Activated CD8-positive, alpha-beta memory T cell treated with anti-CD3 and anti-CD28 coated beads for 1 hour (primary cell): ENCODE measurements at places on chromosomes 12 and 14.

- no peak for DNase-seq
Measured at GRCh38 chr12:104626069-104626837, 169.5 kb downstream of the CHST11 start.

DNA sequence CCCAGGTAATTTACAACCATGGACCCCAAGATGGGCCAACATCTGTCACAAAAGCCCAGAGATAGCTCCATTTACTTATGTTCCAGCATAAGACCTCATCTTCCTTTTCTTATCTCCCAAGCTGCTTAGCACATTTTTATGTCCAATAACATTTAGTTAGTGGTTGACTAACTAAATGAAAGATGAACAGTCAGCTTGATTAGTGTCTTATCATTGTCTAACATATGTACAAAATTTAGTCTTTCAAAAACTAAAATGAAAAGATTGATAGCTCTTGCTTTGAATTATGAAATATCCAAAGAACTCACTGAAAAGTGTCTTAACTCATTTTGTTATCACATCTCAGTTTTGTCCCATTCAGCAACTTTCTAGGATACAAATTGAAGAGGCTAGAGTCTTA is 163.1 kb upstream of the EGLN3 start:
- DNase-seq: no peak

GRCh38 chr14:90671382-90672234 is 144.6 kb downstream of the TTC7B start:
- DNase-seq: no peak

- no peak for DNase-seq
Measured at GRCh38 chr14:59349258-59349701, 115.9 kb downstream of the GPR135 start.

- DNase-seq: no peak
Measured at GRCh38 chr12:127558361-127558760, 708.6 kb upstream of the TMEM132C start.

- no peak for DNase-seq
Measured at GRCh38 chr14:103765526-103765925, 49.9 kb downstream of the ZFYVE21 start.

DNA sequence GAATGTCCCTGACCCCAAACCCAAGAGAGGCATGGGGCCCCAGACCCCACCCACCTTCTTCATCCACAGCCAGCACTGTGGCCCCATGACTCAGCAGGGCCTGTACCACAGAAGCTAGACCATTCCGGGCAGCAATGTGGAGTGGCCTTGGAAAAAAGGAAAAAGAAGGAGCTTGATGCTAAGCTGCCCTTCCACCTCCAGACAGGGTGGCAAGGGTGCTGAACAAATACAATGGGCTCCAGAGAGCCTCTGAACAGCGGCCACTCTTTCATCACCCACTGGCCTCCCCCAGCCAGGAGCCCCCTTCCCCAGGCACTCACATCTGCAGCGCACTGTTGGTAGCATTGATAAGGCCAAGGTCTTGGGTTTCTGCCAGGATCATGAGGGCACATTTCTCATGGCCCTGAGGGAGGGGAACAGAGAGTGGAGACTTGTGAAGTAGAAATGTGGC is 13.9 kb downstream of the SLC39A5 start:
- DNase-seq: no peak

- no peak for DNase-seq
Measured at GRCh38 chr14:23827100-23827892, 126.3 kb upstream of the DHRS4 start.

- DNase-seq: no peak
Measured at GRCh38 chr12:7948589-7949260, 12.7 kb upstream of the SLC2A3 start.

- DNase-seq: no peak
Measured at GRCh38 chr12:3107071-3107583, 29.9 kb downstream of the TSPAN9 start.

DNA sequence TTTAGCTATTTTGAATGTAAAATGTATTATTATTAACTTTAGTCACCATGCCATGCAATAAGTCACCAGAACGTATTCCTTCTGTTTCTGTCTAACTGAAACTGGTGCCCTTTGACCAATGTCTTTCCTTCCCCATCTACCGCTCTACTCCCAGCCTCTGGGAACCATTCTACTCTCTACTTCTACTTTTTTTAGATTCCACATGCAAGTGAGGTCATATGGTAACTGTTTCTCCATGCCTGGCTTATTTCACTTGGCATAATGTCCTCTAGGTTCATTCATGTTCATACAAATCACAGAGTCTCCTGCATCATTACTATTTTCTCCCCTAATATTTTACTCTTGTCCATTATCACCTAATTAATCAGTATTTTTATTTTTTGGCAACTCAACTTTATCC is 160.1 kb downstream of the TMX1 start:
- DNase-seq: no peak

DNA sequence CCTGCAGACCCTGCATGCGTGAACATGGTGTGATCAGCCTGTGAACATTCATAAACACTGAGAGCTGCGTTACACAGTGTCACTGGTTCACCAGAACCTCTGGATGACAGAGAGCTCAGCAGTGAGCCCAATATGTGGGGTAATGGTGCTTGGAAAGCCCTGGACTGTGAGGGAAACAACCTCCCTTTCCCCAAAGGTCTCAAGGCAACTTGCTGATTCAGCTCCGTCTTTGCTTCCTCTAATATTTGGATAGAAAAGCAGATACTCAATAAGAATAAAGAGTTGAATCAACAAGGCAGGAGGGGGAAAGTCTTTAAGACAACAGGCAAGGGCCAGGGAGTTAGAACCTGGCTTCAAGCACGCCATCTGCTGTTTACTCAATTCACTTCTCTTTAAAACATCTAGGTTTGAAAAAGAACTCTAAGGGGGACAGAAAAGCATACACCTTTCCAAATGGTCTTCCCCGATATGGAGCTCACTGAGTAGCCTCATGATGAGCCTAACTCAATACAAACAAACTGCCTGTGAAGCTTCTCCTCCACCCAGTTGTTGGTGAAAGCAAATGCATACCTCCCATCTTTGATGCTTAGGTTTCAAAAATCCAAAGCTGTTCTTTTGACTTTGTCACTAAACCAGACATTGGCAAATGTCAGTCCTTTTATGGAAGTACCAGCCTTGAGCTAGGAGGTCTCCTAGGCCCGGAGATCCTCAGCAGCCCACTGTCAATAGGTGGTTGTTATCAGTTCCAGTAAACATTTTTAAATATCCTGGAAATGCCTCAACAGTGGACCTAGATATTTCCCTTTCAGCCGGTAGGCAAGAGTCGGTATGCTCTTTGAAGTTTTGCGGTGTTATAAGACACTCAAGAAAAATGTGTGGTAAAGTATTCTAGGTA is 76.1 kb downstream of the SAMD4A start:
- no peak for DNase-seq

- DNase-seq: no peak
Measured at GRCh38 chr12:53513712-53514410, 6.6 kb upstream of the NPFF start.

GRCh38 chr12:129901254-129901653 is 2.6 kb downstream of the TMEM132D start:
- no peak for DNase-seq

DNA sequence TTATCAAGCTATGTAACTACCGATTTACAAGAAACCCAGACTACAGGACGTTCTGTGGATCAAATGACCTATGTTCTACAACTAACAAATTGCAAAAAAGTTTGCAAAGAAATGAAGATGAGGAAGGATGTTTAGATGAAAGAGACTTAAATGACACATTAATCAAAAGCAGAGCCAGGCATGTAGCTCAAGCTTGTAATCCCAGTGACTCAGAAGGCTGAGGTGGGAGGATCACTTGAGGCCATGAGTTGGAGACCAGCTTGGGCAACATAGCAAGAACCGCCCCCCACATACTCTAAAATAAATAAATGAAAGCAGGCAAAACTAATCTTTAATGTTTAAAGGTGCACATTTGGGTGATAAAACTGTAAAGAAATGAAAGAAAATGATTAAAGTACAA is 331.9 kb downstream of the BTG1 start:
- no peak for DNase-seq

GRCh38 chr14:94127330-94127729 is 2.1 kb downstream of the IFI27L2 start:
- no peak for DNase-seq

DNA sequence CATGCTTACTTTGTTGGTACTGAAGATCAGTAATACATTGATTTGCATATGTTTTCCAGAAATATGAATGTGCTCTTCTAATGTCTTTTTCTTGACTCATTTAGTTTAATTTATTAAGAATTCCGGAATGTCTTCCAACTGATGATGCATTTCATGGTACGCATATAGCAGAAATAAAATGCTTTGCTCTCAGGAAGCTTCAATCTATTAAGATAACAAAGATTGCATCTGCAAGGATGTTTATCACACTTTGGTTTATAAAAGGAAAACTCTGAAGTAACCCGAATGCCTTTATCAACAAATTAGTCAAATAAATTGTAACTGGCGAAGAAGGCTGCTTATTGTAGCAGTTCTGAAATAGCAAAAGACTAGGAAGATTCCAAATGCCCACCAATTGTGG is 166.4 kb upstream of the LMNTD1 start:
- no peak for DNase-seq

- DNase-seq: no peak
Measured at GRCh38 chr14:29518335-29518734, 409.3 kb downstream of the PRKD1 start.

GRCh38 chr14:34867199-34867598 is 8.0 kb downstream of the BAZ1A start:
- no peak for DNase-seq

DNA sequence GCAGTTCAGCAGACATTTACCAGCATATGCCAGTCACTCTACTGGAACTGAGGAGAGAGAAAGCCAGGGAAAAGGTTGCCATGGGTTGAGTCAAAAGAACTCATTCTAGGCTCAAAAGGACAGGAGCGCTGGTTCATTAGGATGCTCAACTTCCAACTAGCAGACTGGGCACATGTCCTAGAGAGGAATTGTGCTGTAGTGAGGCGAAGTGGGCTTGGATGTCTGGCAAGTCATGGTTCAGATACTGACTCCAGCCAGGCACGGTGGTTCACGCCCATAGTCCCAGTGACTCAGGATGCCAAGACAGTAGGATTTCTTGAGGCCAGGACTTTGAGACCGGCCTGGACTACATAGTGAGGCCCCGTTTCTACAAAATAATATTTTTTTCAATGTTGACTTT is 281.5 kb downstream of the CACNA1C start:
- DNase-seq: no peak

- no peak for DNase-seq
Measured at GRCh38 chr12:51809193-51809592, 39.3 kb downstream of the FIGNL2 start.

GRCh38 chr12:96164951-96165811 is 29.0 kb upstream of the ELK3 start:
- no peak for DNase-seq

GRCh38 chr12:61137677-61138414 is 1122.4 kb upstream of the USP15 start:
- no peak for DNase-seq

- DNase-seq: no peak
Measured at GRCh38 chr12:47419497-47419896, 286.3 kb downstream of the RPAP3 start.

- no peak for DNase-seq
Measured at GRCh38 chr12:112130441-112130998, 5.2 kb downstream of the TRAFD1 start.

- no peak for DNase-seq
Measured at GRCh38 chr12:52041695-52042123, 9.5 kb upstream of the NR4A1 start.

DNA sequence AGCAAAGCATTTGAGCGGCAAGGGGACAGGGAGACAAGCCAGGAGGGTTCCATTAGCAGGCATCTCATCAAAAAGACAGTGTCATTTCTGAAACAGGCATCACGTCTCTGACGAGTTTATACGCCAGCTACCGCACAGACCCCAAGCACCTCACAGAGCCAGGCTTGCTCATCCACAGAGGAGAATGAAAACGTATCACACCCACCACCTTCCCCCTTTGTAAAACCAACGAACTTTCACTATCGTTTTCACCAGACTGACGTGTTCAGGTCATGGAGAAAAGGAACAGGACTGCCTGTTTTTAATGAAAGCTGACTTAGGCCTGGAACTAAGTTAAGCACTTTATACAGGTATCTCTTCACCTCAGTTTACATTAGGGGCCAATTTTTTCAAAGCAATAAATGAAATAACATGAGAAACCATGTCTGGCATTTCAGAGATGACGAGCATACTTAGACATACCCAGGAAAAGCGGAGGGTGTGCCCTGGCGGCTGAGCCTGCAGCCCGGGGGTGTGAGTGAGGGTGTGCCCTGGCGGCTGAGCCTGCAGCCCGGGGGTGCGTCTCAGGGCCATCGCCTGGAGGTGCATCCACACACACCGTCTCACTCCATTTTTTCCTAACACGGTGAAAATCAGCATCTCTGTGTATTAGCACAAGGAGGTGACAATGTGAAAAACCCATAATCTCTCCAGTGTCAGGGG is 41.9 kb downstream of the STX2 start:
- DNase-seq: no peak

GRCh38 chr14:105137481-105138020 is 31.0 kb downstream of the JAG2 start:
- no peak for DNase-seq

DNA sequence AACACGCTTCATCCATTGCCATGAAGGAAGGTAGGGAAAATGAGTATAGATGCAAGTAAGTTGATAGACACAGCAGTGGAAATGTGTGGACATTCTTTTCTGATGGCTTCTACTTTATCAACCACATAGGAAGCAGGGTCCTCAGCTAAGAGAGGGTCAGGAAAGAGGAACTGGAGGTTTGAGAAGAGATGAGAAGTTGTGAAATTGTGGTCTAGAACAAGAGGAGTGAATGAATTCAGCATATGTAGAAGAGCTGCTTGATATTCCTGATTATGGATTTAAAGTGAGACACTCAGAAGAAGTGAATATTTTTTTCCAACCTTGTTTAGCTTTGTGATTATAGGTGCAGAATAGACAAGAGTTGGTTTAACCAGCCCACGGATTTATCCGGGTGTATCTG is 128.5 kb downstream of the SLC15A5 start:
- no peak for DNase-seq

DNA sequence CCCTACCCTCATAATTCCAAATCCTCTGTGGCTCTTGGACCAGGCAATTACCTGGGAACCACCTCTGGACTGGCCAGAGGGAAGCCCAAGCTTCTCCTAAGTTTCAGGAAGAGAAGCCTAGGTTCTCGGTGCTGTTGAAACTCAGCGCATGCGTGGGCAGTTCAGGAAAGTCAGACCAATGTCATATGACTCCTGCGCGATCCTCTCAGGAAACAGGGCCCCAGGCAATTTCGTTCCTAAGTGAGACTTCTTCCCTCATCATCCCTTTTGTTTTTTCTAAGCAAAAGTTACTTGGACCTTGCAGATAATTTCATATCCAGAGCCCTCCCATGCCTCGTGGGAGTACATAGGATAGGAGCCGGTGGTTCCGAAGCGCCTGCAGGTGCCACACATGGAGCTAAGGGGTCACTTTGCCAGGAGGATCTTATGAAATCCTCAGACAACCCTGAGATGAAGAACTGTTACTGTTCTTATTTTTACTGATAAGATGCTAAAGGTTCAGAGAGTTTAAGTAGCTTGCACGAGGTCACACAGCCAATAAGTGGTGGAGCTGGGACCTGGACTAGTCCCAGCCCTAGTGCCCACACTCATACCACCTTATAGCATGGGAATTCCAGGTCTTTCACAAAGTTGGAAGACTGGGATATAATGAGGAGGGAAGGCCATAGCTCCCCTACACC is 168.2 kb downstream of the ZFP36L1 start:
- DNase-seq: no peak
